ENCODE measurements at places on chromosomes 11 and 22.

- no peak for DNase-seq
Measured at GRCh38 chr11:11108026-11108425, 245.0 kb downstream of the CSNK2A3 start.

GRCh38 chr11:102950622-102951081 is 4.9 kb downstream of the MMP13 start:
- no peak for DNase-seq

- no peak for DNase-seq
Measured at GRCh38 chr11:66878474-66878873, 21.6 kb downstream of the LRFN4 start.

GRCh38 chr11:115504276-115505158 is at the start of gene CADM1:
TSS of gene CADM1 (minus strand) at chr11:115504415.
- DNase-seq, result peak; percentile 81

- no peak for DNase-seq
Measured at GRCh38 chr11:120214581-120214980, 3.7 kb downstream of the OAF start.

GRCh38 chr22:39254789-39255298 is 10.1 kb upstream of the PDGFB start:
- DNase-seq, result peak; percentile 47

Data from effector memory CD8-positive, alpha-beta T cell (primary cell).